EL (cell line): ENCODE measurements at places on chromosomes 5 and 9.

- peak; percentile 77 for DNase-seq
Observed at GRCh38 chr5:87195104-87195591, 72.5 kb upstream of the RASA1 start.

DNA sequence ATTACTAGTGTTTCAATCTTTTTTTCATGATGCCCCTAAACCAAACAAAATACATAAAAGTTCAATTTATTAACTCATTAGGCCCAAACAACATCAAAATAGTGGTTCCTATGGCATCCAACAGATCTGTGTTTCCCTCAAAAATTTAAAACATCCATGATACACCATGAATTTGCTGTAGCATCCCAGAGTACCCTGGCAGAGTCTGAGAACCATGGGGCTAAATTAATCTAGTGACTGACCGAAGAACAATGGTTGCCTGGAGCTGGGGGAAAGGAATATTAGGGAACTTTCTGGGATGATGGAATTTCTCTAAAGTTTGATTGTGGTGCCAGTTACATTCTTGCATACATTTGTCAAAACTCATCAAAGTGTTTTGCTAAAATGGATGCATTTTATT lies 79.5 kb upstream of the TRIO start:
- DNase-seq = peak; percentile 25

DNA sequence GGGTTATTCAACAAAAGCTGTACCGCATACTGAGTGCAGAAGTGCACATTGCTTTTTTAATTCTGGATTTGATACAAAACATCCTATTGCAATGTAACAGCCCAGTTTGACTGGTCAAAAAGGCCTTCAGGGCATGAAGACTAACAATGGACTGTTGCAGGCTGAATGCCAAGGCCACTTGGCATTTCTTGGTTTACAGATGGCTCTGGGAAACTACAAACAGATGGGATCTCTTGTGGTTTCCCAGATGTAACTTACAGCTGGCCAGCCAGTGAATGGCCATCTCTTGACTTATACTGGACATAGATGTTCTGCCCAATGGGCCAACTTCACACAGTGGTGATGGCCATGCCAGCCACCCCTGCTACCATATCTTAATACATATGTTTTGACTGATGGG lies 36.8 kb downstream of the UGT3A2 start:
- DNase-seq = no peak

DNA sequence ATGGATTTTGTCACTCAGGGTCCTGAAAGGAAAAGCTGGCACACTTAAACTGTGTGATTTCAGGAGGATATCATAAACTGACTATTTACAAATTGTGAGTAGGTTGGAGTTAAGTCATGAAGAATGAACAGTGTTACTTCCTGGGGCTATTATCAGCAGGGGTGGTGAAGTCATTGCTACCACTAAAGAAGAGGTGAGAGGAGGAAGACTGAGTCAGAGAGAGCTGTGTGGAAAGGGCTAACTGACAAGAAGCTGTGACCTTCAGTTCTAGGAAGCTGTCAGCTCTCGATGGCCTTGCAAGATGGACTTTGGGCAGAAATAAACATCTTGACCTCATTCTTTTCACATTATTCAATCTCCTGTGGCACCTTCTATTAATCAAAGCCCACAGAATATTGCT lies 72.3 kb upstream of the STARD4 start:
- DNase-seq = peak; percentile 88

DNA sequence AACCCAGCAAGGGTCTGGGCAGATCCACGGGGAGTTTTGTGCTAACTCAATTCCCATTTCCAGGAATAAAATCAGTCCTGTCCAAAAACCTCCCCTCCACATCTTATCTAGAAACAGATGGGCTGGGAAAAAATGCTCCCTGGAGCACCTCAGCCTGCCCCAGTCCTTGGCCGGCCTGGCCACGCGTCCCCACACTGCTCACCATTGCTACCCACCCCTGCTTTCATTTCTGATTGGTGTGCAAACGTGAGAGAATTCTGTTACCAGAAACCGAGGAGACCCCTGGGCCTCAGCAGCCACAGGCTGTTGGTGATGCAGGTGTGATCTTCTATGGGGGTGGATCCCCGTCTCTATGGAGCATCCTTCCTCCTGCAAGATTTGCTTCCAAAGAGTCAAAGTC lies 38.0 kb upstream of the OLFM1 start:
- no peak for DNase-seq

DNA sequence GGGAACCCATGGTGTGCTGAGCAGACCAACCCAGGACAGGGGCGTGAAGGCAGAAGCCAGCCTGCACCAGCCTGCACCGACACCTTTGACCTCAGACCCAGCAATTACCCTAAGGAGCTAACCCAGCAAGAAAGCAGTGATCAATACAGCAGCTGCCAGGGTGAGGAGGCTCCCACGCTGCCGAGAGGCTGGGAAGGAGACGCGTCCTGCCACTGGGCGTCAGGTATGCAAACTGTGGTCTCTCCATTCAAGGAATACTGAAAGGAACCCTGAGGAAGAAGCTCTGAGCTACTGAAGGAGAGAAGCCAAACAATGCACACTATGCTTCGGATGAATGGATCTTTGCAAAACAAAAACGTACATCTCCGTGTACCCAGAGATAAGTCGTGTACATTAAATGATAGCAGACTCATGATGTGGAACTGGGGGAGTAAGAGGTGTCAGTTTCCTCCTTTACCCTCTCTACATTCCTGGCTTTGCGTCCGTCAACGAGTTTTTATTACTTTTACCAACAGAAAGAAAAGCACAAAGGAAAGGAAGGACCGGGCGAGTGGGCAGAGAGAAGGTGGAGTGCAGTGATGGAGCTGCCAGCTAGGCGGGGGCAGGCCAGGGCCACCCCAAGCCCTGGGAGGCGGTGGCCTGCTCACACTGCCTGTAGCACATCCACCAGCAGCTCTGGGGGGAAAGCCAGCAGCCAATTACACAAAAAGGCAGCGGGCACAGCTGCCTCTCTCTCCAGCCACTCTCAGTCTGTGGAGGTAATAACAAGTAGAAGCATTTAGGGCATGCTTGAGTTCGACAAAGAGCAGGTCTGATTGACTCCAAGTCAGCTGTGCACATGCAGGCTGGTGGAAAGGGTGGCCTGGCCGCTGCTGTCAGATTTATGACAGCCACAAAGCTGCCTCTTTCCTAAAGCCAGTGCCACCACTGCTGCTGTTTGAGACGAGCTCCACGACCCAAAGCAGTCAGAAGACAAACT lies 29.3 kb downstream of the RASGEF1C start:
- no peak for DNase-seq
